ENCODE measurements at places on chromosomes 12 and 14.

DNA sequence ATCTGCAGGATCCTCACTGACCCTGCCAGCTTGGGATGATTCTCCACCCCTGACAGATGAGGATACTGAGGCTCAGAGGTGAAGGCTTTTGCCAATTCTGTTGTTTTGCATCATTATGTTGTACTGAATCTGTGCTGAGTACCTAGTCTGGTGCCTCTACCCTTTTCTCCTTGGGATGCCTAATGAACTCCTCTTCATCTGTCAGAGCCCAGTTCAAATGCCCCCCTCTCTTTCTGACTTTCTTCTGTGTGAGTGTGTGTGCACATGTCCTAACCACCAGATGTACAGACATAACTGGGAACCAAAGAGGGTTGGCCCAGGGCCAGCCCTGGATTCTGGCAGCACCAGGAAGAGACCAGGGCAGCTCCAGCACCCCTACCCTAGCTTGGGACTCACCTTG, 22.8 kb downstream of the FOXN4 start:
- DNase-seq = no peak

GRCh38 chr12:22810036-22810435, 185.1 kb downstream of the ETNK1 start:
- DNase-seq = no peak

DNA sequence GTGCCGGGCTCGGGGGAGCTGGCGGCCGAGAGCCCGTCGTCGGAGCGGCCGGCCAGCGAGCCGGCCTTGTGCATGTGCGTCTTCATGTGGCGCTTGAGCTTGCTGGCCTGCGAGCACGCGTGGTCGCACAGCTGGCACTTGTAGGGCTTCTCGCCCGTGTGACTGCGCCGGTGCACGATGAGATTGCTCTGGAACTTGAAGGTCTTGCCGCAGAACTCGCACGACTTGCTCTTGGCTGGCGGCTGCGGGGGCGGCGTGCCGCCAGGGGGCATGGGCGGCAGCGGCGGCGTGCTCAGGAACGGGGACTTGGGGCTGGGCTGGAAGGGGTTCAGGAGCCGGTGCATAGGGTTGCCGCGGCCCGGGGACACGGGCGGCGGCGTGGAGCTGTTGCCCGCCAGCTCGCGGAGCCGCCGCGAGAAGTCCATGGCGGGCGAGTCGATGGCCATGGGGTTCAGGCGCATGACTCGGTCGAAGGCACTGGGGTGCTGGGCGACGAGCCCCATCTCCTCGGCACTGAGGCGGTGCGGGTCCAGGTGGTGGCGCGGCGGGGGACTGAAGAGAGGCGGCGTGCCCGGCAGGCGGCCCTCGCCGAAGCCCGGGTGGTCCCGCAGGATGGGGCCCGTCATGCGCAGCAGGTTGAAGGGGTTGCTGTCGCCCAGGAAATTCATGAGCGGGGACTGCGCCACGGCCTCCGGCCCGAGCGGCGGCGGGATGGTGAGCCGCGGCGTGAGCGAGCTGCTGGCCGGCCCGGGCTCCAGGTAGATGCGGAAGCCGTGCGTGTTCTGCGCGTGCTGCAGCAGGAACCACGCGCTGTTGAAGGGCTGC, 96.5 kb downstream of the BCL11B start:
- no peak for DNase-seq

- DNase-seq = no peak
Measured at GRCh38 chr12:130952171-130952954, 1.3 kb upstream of the ADGRD1 start.

GRCh38 chr14:76006253-76006652, 20.7 kb downstream of the IFT43 start:
- no peak for DNase-seq

DNA sequence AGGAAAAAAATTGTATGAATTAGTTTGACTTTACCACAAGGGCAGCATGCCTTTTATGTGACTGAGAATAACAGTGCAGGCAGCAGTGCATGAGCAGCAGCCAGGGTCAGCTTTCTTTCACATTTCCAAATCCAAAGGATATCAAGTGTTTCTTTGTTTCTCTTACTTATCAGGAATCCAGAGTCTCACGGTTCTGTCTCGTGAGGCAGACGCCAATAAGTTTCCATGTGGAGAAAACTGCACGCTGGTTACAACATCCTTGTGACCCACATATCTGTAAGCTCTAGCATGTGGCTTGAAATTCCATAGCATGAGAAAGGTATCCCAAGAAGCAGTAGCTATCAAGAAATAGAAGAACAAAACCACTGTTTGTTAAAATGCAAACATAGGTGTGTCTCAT, 27.6 kb downstream of the GALNT4 start:
- DNase-seq = no peak

DNA sequence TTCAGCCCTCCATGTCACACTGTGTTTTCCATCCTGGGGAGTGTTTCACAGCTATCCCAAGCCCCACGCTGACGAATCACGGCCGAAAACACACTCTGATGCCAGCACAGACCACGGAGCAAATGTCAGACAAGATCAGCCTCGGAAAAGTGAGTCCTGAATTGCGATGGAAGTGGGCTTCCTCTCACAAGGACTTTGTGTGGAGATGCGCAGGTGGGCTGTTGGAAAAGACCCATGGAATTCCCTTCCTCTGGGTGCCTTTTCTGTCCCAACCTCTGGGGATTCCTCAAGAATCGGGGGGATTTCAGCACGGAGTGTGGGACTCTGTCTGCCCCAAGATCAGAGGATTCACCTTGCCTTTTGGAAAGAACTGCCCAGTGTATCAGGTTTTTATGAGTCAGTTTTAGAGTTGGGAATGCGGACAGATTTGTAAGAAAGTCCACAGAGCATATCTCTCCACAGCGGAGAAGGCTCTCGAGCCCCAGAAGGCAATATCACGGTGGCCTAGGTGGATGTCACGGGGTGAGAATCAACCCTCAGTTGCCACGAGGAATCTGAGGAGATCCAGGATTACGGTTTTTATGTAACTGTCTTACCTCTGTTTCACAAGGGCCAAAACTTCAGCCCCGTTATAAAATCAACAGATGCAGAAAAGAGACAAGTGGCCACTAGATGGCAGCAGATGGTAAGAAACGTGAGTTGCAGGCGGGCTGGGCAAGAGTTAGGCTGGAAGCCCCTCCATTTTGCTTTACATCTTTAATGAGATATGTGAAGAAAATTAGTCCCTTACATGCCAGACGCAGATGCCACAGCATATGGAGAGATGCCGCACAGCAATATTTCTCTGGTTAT, 201.9 kb downstream of the DAD1 start:
- no peak for DNase-seq

DNA sequence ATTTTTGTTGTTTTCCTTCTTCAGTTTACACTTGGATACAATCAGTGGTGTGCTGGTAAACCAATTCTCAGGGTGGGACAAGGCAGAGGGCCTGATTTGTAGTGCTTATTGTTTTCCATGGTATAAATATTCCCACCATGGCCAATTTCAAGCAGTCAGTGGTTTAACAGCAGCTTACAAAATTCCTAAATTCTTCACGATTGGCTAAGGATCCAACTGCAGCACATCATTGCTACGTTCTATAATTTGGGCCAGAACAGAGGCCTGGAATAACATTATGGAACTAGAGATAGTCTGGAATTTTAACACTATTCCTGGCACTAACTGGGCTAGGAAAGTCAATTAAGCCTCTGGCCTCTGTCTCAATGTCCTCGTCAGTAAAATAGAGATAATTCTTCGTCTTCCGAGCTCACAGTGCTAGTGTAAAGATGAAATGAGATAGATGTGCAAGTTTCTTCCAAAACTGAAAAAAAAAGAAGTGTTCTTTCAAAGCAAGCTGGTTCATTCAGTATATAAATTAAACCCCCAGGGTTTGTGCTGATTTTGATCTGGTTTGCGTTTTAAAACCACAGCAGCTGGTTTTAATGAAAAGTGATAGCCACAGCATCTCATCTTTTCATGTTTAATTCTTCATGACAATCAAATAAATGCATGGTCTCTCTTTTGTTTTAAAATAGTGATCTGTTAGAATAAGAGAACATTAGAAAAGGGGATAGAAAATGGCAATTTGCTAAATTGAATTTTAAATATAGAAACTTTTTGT, 104.1 kb downstream of the EPS8 start:
- no peak for DNase-seq

GRCh38 chr12:2013527-2014223, 9.4 kb upstream of the DCP1B start:
- DNase-seq = no peak

GRCh38 chr14:72801381-72801812, 92.5 kb downstream of the DPF3 start:
- DNase-seq = no peak
